ENCODE measurements at places on chromosomes 12 and 14.

DNA sequence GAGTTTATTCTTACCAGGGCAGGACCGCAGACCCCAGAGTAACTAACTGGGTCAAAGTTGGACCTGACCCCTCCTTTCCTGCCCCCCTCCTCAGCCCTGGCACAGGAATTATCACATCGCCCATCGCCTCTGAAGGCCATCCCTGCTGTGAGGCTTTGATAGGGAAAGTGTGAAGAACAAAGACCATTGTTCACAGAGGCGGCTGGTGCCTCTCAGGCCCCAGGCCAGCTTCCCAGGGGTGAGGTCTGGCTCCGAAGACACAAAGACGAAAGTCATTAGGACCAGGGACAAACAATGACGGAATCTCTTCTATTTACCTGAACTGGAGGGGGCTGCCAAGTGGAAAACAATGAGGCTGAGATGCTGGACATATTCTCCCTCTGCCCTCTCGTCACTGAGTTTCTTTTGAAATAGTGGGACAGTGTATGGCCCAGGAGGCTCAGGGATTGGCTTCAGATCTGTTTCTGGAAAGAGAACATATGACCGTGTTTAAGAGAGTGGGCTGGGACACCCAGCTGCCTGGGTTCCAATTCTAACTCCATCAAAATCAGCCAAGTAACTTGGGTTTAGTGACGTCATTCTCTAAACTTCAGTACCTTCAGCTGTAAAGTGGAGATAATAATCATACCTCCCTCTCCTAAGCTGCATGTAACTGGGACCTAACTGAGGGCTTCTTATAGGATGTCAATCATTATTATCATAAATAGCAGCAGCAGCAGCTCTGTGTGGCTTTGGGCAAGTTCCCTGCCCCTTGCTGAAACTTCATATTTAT, 769.4 kb downstream of the MED13L start:
- DNase-seq = no peak

DNA sequence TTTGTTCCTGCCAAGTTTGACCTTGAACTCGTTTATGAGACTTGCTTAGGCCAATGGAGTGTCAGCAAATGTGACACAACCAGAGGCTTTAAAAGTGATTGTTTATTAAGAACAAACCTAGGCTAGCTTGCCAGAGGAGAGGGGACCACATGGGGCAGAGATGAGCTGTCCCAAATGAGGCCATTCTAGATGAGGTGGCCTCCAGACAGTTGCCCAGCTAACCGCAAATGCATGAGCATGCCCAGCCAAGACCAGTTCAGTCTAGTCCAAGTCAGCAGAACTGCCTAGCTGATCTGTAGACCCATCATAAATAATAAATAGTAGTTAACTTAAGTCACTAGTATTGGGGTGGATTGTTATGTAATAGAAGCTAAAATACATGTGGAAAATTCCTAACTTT, 172.8 kb upstream of the DYRK2 start:
- DNase-seq = no peak

GRCh38 chr12:51788876-51789275, 59.6 kb downstream of the FIGNL2 start:
- no peak for DNase-seq

GRCh38 chr14:94227029-94227428, 52.9 kb downstream of the PPP4R4 start:
- no peak for DNase-seq

DNA sequence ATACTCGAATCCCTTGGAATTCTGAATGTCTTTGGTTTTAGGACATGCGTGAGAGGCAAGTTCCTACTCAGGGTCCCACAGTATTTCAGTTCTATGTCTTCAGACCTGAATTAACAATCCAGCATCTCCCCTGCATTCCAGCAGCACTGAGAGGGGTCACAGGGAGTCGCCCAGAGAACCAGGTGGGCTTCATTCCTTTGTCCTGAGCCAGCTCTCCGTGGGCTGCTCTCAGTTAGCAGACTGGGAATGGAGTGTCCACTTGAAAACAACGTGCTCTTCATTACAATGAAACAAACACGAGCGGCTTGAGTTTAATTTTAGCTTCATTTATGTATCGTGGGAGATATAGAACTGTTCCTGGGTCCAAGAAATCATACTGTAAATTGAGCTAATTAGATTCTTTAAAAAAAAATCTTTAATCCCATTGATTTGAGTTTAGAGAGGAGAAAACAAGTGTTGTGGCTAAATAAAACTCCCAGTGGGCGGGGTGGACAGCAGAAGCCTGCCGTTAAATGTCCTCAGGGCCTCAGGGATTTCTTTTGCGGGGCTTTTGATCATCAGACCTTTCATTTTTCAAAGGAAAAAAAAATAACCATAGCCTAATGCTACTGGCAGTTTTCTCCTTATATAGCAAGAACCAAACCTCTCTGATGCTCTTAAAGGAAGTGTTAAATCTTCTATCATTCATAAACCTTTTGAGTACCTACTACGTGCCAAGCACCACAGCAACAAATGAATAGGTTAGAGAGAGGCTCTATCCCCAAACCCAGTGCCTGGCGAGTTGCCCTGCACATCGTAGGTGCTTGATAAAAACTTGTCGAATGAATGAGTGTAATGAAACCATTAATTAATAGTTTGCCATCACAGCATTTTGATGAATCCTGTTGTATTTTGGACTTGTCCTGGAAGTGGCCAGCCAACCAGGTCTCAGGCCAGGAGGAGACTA, 140.4 kb downstream of the CHST11 start:
- DNase-seq = no peak

DNA sequence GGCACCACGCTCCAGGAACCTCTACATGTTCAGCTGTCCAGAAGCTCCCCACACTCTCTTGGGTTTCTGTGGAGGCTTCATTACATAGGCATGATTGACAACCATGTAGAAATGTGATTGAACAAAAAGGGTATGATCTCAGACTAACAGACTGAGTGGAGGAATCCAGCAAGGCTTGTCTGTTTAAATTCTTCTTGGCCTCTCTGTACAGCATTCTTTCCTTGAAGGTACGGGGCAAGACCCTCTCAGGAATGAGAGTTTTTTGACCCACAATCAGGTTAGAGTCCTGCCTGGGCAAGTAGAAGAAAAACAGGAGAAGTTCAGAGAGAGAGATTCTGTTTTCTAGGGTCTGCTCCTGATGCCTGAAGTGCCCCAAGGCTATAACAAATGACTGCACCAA, 40.9 kb downstream of the SRGAP1 start:
- no peak for DNase-seq

GRCh38 chr12:19312637-19313036, 126.7 kb upstream of the AEBP2 start:
- DNase-seq = no peak

GRCh38 chr14:74591394-74591793, 20.6 kb downstream of the LTBP2 start:
- DNase-seq = no peak

GRCh38 chr12:120314220-120314619, 12.1 kb downstream of the SIRT4 start:
- no peak for DNase-seq

- no peak for DNase-seq
Observed at GRCh38 chr12:81347404-81347803, 269.5 kb downstream of the ACSS3 start.

GRCh38 chr14:101412739-101413138, 148.6 kb upstream of the DIO3 start:
- DNase-seq = no peak

GRCh38 chr14:105414456-105415371, 4.9 kb upstream of the MTA1 start:
- DNase-seq = peak; percentile 28

GRCh38 chr12:4468994-4469393, 23.4 kb upstream of the FGF6 start:
- no peak for DNase-seq

DNA sequence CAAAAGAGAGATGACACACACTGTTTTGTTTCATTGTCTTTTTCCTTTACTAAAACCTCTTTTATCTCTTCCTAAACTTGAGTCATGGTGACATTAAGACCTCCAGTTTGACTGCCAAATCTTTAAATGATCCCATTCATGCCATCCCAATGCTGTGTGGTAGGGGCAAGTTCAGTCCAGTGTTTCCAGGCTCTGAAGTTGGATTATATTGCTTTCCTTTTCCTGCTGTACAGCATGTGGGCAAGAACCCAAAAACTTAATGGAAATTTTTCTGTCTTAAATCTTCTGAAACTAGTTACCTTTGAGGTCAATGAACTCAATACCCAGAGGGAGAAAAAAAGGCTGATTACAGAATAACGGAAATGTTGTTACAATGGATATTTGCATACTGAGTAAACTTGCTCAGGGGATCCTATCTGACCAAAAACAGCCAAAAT, 187.1 kb upstream of the FAR2 start:
- DNase-seq = no peak

GRCh38 chr14:74641601-74642391, 29.8 kb upstream of the LTBP2 start:
- no peak for DNase-seq
